ENCODE measurements at places on chromosomes 5 and 9.

- DNase-seq: no peak
These were observed 19.0 kb downstream of the KDM3B start for GRCh38 chr5:138371454-138371853.

DNA sequence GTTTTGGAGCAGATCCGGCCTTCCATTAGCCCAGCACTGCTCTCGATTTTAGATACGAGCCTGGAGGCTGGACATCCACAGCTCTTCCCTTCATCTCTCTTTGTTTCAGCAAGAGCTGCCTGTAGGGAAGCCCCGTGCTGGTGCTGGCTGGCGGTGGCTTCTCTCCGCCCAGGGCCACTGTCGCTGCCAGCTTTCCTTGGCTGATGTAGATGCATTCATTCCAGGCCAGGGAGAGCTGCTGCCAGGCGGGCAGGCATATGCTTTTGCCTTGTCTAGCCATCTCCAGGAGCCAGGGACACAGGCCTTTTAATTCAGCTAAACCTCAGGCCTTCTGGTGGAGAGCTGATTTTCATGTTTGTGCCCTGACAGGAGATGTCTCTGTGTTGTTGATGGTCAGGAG lies 409.3 kb upstream of the CLINT1 start:
- DNase-seq: no peak

- DNase-seq: no peak
These were observed 68.6 kb upstream of the CKMT2 start for GRCh38 chr5:81164476-81164875.

GRCh38 chr5:1983919-1984695 lies 101.4 kb upstream of the IRX4 start:
- DNase-seq: no peak

DNA sequence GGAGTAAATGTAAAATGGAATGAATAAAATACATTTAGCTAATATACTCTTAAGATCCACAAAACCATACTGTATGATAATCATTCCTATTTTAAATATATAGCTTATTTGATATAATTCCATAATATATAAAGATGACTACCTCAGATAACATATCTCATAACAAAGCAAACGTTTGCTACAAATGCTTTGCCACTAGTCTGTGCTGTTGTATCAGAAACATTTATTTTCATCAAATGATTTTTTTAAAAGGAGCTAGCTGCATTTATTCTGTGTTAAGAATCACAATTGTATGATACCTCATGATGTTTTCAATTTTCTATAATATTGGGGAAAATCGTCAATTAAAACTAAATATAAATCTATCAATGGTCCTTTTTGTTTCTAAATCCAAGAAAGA lies 567.2 kb downstream of the PTPRD start:
- DNase-seq: peak; percentile 2

DNA sequence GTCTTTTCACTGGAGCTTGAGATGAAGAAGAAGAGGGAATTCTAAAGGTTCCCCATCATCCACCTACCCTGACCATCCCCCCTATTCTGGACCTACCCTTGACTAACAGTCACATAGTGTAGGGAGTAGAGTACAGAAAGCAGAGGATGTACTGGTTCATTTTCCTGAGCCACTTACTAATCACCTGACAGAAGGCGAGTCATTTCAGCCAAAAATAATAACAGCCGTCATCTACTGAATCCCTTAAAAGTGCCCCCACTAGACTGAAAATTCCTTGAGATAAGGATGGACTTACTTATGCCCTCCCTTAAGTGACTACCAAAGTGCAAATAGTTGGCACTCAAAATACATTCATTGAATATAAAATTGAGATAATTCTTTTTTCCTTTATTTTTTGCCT lies 112.2 kb downstream of the FOXD1 start:
- DNase-seq: no peak

DNA sequence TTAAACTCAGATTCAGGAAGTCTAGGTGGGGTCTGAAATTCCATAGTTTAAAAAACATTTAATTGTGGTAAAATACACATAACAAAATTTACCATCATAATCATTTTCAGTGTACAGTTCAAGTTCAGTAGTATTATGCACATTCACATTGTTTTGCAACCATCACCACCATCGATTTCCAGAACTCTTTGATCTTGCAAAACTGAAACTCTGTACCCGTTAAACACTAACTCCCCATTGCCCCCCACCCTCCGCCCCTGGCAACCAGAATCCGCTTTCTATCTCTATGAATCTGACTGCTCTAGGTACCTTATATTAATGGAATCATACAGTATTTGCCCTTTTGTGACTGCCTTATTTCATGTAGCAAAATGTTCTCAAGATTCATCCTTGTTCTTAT lies 117.5 kb downstream of the CEP120 start:
- no peak for DNase-seq

DNA sequence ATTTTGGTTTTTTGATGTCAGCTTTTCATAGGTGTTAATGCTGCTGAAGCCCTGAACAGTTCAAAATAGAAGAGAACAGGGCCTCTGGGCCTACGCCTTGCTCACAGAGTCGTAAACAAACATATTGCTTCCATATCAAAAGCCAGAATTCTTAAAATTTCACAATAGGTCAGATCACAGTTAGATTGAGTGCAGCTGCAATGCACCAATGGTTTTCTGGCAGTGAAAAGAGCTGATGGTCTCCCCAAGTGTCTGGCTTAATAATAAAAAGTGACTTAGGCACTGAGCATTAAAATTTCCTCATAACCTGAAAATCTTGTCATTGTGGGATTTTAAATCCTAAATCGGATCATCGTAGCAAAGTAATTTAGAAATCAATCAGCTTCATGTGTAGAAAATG lies 493.0 kb downstream of the CAAP1 start:
- DNase-seq: no peak

- no peak for DNase-seq
These were observed 332.2 kb downstream of the TMEM167A start for GRCh38 chr5:82745016-82745415.

- DNase-seq: no peak
These were observed 260.4 kb downstream of the MLLT3 start for GRCh38 chr9:20361656-20362570.

- DNase-seq: no peak
These were observed 9.1 kb upstream of the RNF130 start for GRCh38 chr5:180080486-180081280.

- DNase-seq: no peak
These were observed 475.5 kb downstream of the SPATA31A7 start for GRCh38 chr9:61665330-61665751.

- DNase-seq: no peak
These were observed 12.4 kb downstream of the SNX30 start for GRCh38 chr9:112762726-112763518.

GRCh38 chr5:107855171-107855570 lies 184.4 kb upstream of the EFNA5 start:
- DNase-seq: no peak

- DNase-seq: peak; percentile 69
These were observed 21.4 kb downstream of the TMEM245 start for GRCh38 chr9:109098171-109098959.

DNA sequence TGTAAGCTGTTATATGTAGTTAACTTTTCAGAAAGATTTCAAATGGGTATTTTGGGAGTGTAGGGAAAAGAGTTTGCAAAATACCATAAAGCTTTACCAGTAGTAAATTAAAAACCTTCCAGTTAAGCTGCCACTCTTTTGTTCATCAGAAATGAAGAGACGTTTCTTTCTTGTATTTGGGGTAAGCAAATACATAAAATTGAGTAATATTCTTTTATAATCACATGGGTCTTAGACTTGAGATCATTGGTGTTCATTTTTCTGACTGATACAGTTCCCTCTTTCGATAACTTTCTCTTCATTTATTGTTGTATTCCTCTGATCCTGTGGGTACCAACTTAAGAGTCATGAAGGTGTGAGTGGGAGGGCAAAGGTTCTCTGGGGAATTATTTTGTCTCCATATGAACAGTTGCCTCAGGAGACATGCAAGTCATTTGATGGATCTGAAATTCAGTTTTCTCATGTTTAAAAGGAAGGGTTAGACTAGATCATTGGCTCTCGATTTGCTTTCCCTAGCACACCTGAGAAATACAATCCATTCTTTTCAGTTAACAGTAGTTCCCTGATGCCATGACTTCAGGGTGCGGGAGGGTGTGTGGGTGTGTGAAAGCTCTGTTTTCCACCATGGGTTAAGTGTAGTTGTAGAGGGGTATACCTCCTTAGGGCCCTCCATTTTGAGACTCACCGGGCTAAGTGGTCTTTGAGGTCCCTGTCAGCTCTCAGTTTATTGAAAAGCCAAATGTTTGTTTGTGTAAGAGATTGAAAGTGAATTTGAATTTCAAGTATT lies 47.7 kb downstream of the CNTRL start:
- no peak for DNase-seq

GRCh38 chr9:123276551-123276950 lies 8.2 kb upstream of the STRBP start:
- DNase-seq: no peak

GRCh38 chr9:136252846-136253245 lies 7.2 kb upstream of the QSOX2 start:
- no peak for DNase-seq

- no peak for DNase-seq
These were observed 575.2 kb upstream of the ZNF462 start for GRCh38 chr9:106287731-106288130.

- DNase-seq: no peak
These were observed 26.1 kb upstream of the OR2S2 start for GRCh38 chr9:35984021-35984420.

- no peak for DNase-seq
These were observed 15.0 kb downstream of the FBXO38 start for GRCh38 chr5:148398698-148399121.

DNA sequence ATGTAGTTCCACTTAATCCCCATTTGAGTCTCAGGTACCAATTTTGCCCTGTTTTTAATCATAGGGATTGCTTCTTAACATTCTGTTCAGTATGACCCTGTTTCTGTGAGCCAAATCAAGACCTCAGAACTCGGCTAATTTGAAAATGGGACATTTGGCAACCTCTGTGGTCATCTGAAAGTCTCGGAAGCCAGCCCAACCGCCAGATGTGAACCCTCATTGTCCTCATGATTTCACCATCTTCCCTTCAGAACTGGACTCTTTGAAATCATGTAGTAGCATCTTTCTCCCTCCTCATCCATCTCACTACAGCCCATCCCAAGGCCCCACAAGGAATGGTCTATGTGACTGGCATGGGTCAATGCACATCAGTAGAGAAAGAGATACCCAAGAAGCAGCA lies 88.9 kb downstream of the S1PR3 start:
- DNase-seq: no peak

GRCh38 chr9:31323726-31324444 lies 1060.6 kb upstream of the ACO1 start:
- DNase-seq: no peak

- no peak for DNase-seq
These were observed 208.9 kb downstream of the VPS13A start for GRCh38 chr9:77386187-77386586.

GRCh38 chr9:19404283-19405075 lies 4.3 kb upstream of the ACER2 start:
- no peak for DNase-seq

DNA sequence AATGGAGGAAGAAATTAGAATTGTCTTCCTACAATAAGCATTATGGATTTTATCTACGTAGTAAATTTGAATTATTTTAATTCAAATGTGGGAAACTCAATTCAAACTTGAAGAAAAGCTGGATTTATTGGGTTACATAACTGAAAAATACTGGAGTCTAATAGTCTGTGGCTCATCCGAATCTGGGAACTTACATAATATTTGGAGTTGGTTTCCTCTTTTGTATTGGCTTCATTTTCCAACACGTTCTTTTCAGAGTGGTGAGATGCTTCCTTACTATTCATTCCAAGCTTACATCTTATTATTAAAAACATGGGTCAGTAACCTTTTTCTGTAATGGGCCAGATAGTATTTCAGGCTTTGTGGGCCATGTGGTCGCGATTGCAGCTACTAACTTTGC lies 164.8 kb downstream of the ARHGAP26 start:
- DNase-seq: no peak

DNA sequence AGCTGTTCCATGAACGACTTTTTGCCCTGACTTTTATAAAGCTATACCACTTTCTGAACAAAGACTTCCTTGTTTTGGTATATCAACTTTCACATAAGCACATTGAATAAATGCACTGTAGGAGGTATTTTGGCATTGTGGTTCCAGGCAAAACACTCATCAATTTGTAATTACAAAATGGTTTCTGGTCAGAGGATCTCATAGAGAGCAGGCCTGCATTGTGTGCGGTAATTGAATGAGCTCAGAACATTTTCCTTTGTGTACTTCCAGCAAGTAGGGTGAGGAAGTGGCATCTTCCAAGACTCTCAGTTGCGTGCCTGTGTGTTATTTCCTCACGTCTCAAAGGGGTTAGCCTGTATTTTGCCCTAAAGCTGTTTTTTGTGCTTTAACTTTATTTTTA lies 89.2 kb downstream of the PDE6A start:
- no peak for DNase-seq

DNA sequence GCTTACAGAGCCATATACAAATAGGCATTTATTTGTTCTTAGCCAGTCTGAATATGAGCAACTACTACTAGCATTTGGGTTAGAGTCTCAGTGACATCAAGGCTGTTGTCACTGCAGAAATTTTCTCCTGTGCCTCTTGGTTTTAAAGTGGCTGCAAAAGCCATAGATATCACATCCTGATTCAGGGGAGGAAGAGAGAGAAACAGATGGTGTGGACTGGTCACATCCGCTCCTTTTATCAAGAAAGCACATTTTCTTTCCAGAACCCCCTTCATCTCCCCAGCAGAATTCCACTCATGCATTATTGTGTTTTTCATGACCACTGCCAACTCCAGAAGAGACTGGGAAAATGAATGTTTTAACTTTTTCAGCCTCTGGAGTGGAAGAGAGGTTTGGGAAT lies 69.8 kb downstream of the PTTG1 start:
- no peak for DNase-seq

DNA sequence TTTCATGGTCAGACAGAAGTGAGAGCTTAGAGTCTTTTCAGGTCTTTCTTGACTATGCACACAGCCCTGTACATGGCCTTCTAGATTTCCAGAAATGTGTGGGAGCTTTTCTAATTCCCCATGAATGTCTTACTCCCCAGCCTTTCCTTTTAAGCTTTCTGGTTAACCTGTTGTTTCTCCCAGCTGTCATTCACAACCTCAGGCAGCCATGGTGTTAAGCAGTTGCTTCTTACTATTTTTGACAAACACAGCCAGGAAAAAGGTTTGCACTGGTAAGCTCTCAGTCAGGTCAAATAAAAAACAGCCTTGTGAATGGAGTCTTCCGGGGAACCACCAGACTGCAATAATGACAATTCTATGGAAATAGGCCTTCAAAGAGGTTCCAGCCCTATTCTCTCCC lies 84.9 kb downstream of the MTREX start:
- no peak for DNase-seq

DNA sequence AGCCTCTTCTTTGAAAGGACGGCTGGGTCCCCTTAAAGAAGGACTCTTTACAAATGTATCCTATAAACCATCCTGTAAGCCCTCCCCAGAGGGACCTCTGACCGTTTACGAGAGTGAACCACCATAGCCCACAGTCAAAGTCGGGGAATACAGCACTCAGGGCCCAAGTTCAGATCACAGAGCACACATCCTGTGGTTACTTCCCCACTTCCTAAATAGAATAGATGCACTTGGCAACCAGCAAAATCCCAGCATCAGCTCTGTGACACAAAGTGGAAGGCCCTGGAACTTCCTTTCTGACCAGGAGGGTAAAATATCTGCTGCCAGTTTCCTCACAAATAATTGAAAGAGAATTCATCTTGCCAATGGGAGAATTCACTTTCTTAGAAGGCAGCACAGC lies 6.9 kb upstream of the IGFBPL1 start:
- DNase-seq: no peak

GRCh38 chr5:55363856-55364255 lies 56.1 kb downstream of the MTREX start:
- no peak for DNase-seq

All from SW480 (cell line).